ENCODE measurements at places on chromosomes 5 and 9.
A peak's percentile ranks its signal among the peaks of the same experiment; 100 is the strongest.

DNA sequence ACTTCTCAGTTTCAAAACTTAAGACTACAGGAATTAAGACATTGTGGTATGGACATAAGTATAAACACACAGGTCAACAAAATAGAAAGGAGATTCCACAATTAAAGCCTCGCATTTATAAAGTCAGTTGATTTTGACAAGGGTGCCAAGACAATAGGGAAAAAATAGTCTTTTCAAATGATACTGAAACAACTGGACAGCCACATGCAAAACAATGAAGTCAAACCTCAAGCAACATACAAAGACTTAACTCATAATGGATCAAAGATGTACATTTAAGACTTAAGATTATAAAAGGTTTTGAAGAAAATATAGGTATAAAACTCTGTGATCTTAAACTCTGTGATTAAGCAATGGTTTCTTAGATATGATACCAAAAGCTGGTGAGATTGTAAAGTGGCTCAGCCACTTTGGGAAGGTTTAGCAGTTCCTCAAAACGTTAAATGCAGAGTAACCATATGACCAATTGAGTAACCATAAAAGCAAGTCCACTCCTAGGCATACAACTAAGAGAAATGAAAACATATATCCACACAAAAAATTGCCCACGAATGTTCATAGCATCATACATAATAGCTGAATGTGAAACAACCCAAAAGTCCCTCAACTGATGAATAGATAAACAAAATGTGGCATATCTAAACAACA lies 22.0 kb downstream of the HINT1 start:
- DNase-seq = no peak

DNA sequence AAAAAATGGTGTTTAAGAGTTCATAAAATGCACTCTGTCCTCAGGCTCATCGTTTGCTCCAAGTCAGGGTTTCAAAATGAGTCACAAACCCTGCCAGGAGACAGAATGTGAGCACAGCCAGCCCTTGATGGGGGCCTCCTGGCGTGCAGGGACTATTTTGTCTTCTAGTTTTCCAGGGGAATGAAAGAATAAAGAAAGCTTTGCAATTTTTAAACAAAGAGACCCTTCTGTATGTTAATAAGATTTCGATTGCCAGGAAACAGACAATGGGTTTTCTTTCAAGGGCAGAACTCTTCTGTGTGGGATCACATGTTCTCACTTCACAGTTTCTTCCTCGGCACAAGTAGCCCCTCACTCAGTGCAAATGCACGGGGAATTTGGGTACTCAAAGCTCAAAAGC lies 121.4 kb upstream of the C6 start:
- no peak for DNase-seq

DNA sequence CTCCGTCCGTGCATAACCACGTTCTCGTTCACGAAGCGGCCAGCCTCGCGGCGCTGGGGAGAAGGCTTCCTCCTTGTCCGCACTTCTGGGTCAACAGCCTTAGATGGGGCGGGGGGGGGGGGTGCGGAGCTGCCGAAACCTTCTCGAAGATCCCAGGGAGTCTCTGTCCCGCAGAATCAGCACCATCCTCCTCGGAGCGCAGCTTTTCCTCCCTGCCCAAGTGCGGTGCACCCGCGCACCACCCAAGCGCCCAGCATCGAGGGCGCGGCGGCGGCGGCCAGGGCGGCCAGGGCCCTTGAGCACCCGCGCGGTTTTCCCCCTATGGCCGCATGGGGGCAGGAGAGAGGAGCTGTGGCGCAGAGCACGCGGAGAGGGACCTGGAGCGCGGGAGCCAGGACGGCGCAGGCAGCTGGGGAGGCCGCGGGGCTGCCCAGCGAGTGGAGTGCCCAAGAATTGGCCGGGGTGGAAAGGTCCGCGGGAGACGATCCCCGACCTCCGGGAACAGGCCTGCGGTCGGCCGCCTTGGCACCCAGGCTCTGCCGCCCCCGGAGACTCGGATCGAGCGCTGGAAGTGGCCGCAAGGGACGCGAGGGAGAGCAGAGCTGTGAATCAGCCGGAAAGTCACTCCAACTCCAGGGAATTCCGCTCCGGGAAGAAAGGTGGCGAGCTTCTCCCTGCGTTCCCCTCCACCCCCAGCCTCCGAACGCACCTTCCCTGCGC lies 43.1 kb downstream of the TMEM174 start:
- DNase-seq = peak; percentile 55

GRCh38 chr5:97131139-97131710 lies 11.2 kb downstream of the LIX1 start:
- DNase-seq = peak; percentile 17

- DNase-seq = no peak
Measured at GRCh38 chr5:171660434-171660833, 125.2 kb upstream of the SMIM23 start.

GRCh38 chr9:88733651-88734421 lies 198.9 kb downstream of the NXNL2 start:
- DNase-seq = no peak

DNA sequence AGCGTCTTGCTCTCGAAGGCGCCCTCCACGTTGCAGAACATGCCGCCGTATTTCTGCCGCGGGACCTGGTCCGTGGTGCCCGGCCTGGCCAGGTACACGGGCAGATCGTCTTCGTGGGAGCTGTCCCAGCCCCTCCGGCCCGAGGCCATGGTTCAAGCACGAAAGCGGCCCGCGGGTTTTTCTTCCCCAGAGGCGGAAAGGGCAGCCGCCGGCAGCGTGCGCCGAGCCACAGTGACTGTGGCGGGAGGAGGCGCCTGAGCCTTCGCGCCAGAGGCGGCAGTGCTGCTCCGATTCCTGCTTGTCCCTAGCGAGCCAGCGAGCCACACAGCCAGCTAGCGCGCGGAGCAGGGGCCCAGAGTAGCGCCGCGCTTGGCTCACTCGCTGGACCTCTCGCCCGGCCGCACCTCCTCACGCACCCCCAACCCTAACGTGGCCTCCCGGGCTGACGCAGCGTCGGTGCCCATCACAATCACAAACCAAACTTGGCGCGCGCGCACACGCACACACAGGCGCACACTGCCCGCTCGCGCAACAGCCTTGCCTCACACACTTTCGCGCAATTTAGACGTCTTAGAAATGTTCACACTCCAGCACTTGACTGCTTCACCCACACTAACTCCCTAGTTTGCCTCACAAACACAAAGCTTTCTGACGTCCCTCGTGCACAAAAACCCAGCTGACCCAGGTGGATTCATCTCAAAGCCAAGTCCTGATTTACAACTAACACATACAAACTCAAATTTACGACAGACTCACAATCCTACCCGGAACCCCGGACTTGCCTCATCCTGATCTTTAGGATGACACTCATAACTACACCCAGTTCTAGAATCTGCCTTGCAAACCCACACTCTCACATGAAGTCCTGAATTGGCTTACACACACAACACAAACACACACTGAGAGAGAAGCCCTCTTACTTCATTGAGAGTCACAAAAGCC lies at the start of gene DPYSL3:
Gene DPYSL3, minus strand, starts transcription at position 359 of the 942 bp plus-strand sequence. Its CDS starts 210 bp downstream, at position 149.
- peak; percentile 61 for DNase-seq

DNA sequence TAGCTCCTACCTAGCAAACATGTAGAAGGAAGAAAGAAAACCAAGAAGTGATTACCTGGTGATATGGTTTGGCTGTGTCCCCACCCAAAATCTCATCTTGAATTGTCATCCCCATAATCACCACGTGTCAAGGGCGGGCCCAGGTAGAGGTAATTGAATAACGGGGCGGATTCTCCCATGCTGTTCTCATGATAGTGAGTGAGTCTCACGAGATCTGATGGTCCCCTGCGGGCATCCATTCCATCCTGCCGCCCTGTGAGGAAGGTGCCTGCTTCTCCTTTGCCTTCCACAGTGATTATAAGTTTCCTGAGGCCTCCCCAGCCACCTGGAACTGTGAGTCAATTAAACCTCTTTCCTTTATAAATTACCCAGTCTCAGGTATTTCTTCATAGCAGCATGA lies 27.4 kb upstream of the ANKRD34B start:
- no peak for DNase-seq

GRCh38 chr5:83922699-83923098 lies 202.0 kb upstream of the HAPLN1 start:
- no peak for DNase-seq

DNA sequence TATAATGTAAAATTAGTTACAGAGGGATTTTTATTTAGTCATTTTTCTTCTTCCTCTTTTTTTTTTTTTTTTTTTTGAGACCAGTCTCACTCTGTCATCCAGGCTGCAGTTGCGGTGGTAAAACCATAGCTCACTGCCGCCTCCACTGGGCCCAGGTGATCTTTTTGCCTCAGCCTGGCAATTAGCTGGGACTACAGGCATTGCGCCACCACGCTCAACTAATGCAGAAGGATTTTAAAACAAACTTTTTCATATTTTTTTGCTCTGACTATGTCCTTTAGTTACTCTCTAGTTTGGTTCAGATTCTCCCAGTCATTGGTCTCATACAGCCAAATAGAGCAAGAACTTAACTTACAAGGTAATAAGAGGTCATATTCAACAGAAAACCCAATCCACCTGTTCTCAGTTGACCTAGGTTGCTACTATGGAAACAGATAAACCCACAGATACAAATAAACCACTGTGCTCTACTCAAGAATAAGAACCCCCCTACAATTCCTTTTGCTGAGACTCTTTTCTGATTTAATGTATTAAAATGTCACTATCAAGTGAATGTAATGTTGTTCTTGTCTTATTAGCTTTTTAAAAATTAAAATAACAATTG lies 50.1 kb upstream of the TTC39B start:
- no peak for DNase-seq

- DNase-seq = no peak
Measured at GRCh38 chr9:5684101-5684500, 55.2 kb downstream of the RIC1 start.

DNA sequence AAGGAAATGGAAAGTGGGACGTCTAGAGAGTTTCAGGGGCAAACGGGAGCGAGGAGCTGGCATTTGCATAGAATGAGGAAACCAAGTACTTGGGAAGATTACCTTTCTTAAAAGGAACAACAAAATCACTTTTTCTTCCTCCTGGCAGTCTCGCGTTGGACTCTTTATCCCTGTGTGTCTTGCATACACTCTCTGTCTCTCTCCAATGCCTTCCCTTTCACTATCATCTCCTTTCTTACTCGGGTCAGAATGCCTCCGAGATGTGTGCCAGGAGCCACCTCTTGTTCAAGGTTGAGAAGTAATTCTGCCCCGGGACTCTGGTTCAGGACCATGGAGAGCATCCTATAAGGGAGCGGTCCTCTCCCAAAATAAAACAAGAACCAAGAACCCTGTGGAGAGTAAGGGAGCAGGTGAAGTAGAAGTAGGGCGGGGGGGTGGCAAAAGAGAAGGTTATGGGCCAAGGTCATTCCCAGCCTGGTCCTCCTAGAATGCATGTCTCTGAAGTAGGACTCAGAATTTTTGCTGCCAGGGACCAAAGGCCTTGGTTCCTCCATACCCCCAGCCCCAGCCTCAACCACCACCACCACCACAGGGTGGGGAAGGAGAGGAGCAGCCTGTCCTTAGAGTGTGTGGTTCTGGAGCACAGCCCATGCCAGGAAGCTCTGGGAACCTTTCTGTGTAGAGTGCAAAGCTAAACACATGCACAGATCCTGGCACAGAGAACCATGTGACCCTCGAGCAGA lies 72.1 kb upstream of the ARAP3 start:
- peak; percentile 19 for DNase-seq

DNA sequence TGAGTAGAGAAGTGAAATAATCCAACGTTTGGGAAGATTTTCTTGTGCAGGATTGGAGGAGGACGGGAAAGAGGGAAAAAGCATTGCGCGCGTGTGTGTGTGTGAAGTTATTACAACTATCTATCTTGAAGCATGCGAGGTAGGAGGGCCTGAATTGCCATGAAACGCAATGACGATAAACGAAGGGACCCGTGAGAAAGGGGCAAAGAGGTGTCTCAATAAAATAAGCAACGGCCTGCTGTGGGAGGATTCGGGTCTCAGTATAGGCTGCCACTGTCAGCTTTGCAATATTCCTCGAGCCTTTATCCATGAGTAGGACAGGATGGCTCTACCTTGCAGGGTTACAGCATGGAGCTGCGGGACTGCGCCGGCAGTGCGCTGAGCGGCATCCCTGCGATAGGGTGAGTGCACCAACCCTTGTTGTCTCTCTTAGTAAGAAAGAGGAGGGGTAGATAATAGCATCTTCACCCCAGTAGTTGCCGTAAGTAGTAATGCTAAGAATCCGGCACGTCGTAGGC lies 631 bp upstream of the RCL1 start:
- DNase-seq = no peak

GRCh38 chr5:109779036-109779735 lies 89.5 kb downstream of the MAN2A1 start:
- no peak for DNase-seq

DNA sequence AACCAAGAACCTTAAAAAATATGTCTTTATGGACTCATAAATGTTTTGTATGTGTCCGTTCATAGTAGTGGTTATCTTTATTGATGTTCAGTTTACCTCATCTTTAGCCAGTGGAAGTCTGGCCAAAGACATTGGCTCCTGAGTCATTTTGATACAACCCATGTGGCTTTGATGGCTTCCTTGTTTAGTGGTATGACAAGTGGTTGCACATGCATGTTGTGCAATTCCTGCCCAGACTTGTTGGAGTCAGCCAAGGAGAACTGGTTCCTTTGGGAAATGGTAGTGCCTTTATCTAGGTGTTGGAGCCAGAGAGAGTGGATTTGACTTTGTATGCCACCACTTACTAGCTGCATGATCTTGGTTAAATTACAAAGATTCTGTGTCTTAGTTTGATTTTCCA lies 94.3 kb downstream of the RPS23 start:
- DNase-seq = peak; percentile 51

DNA sequence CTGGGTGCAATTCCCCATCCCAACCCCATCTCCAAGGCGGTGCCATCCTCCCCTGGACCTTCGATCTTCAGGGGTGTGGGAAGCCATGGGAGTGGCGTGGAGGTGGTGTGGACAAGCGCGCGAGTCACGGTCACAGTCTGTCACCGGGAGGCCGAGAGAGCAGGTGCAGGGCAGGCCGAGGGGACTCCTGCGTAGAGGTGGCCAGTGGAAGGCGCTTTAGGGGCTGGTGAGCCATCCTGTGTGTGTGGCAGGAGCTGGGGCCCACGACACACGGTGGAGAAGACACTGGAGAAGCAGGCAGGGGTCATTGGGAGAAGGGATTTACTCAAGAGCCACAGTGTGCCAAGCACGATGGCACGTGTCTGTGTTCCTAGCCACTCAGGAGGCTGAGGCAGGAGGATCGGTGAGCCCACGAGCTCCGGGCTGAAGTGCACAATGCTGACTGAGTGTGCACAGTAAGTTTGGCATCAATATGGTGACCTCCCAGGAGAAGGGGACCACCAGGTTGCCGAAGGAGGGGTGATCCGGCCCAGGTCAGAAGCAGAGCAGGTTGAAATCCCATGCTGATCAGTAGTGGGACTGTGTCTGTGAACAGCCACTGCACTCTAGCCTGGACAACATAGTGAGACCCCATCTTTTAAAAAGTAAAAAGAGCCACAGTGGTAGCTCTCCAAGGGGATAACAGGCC lies 145.1 kb upstream of the PHYKPL start:
- no peak for DNase-seq

GRCh38 chr9:83191154-83191553 lies 128.2 kb upstream of the RASEF start:
- no peak for DNase-seq

GRCh38 chr5:157497875-157498611 lies 38.0 kb downstream of the NIPAL4 start:
- no peak for DNase-seq

GRCh38 chr9:133125941-133126696 lies 5.1 kb upstream of the RALGDS start:
- peak; percentile 54 for DNase-seq

GRCh38 chr5:37751227-37751626 lies 88.6 kb downstream of the GDNF start:
- DNase-seq = no peak

- DNase-seq = no peak
Measured at GRCh38 chr9:86274821-86275643, 7.3 kb downstream of the ISCA1 start.
